Effector memory CD8-positive, alpha-beta T cell (primary cell): ENCODE measurements at places on chromosomes 6 and 20.

- no peak for DNase-seq
Measured at GRCh38 chr6:57072108-57072507, 17.9 kb upstream of the ZNF451 start.

GRCh38 chr6:7148100-7148822 lies 40.5 kb downstream of the RREB1 start:
- no peak for DNase-seq

DNA sequence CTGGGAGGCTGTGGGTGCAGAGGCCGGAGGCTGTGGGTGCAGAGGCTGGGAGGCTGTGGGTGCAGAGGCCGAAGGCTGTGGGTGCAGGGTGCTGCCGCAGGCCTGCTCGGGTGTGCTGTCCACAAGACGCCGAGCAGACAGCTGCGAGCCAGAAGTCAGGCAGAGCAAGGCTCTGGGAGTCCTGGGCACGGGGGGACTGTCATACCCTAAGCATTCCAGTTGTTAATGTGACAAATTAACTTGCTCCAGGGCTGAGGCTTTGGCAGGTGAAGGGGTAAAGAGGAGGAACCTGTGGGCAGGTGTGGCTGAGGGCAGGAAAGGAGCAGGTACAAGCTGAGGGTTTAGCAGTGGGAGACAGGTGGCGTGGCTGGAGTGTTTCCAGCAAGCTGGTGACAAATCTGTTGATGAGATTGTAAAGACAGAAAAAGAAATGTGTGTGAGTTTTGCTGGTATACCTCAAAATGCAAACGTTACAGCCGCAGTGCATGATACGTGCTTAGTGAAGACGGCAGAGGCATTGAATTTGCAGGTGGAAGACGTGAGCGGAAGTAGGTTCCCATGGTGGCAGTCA lies 14.2 kb upstream of the ADRM1 start:
- no peak for DNase-seq

DNA sequence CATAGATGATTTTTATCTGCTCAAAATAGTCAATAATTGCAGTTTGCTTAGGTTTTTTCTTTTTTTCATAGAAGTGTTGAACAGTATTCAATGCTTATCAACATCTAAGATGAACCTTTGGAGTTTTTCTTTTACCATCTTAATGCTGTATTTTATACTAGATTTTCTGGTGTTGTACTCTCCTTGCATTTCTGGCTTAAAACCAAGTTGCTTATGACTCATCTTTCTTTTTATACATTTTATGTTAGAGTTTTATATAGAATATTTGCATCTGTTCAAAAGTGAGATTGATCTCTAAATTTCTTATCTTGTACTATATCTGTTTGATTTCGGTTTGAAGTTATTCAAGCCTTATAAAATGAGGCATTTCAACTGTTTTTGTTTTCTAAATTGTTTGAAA lies 232.5 kb downstream of the RFPL4B start:
- no peak for DNase-seq

DNA sequence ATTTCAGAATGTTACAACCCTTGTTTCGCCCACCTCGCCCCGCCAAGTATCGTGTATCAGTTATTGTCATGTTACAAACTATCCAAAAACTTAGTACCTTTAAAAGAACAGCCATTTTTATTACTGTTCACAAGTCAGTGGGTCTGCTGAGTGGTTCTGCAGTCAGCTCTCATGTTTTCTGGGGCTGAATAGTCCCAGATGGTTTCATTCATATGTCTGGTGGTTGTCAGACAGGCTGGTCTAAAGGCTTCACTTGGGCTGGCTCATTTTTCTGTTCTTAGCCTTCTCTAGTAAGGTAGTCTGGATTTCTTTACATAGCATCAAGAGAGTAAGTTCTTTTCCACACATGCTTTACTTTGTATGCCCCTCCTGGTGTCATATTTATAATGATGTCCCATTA lies 8.6 kb downstream of the ZNF292 start:
- no peak for DNase-seq

- no peak for DNase-seq
Measured at GRCh38 chr6:113642714-113643406, 214.3 kb upstream of the MARCKS start.

DNA sequence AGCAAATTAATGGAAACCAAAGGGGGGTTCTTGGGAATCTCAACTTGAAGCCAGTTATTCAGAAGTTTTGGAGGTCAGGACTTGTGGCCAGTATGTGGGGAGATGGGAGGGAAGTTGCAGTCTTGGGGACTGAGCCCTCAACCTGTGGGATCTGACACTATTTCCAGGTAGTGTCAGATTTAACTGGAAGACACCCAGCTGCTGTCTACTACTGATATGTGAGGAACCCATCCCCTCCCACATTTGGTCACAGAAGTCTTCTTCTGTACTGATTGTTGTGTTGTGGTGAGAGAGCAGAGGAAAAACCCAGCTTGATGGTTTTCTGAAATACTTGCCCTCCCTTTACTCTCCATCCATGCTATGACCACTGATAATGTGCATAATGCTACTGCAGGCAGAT lies 134.0 kb downstream of the QRSL1 start:
- DNase-seq = no peak

DNA sequence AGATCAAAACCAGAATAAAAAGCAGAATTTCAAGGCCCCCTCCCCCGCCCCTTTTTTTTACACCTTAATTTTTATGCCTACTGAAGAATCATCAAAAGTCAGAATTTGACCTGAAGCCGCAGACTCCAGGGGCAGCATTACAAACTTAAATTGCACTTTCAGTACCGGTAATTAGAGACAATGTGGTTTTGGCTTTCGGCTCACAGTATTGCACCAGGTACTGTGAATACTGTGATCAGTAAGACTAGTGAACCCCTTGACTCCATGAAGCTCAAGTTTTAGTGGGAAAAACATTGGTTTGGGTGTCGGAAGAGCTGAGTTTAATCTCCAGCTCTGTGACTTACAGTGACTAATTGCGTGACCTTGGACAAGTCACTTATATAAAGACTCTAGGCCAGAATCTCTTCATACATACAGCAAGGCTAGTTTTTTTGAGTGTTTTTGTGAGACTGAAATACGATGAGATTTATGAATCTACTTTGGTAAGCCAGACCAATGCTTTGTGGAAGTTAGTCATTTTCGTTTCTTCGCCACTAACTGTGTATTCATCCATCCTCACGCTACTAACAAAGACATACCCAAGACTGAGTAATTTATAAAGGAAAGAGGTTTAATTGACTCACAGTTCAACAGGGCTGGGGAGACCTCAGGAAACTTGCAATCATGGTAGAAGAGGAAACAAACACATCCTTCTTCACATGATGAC lies 114.7 kb downstream of the SASH1 start:
- DNase-seq = no peak

GRCh38 chr6:70285201-70285600 lies 17.7 kb downstream of the COL9A1 start:
- DNase-seq = no peak

DNA sequence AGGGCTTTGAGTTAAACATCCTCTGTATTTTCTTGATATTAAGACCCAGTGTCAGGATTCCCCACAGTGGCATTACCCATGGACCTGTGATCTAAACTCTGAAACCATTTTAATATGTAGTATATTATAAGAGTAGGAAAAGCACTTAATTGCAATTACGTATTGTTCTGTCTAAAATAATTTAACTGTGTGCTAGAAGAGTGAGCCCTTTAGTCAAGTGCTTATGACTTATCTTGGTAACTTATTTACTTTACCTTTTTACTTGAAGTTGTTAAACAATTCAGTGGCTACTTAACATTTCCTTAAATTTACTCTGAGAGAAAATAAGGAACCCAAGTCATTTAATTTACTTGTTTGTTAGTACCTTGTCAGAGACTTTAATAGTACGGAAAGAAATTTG lies 173.6 kb downstream of the CDKAL1 start:
- no peak for DNase-seq

- no peak for DNase-seq
Measured at GRCh38 chr6:79196912-79197311, 37.6 kb downstream of the HMGN3 start.

GRCh38 chr6:151630991-151631655 lies 137.3 kb downstream of the CCDC170 start:
- no peak for DNase-seq

DNA sequence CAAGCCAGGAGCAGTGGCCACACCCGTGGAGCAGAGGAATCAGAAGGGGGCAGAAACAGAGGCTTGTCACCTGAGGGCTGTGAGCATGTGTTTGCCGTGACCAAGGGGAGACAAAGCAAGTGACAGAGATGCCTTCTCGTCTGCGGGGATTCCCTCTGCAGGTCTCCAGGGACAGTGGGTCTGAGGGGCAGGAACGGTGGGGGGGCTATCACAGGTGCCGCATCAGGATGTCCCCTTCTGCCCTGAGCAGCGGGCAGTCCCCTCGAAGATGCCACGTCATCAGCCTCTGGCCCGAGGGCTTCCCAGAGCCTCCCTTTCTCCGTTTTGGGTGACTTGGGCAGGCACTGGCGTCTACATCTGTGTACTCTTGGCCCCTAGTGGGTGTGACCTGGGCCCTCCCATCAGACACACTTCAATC lies 338.7 kb downstream of the PREX1 start:
- DNase-seq = no peak
